Left ventricle myocardium inferior (tissue), 1 donor: ENCODE measurements at places on chromosomes 3 and 15. TPM values are rescaled to one million over a fixed set of nuclear protein-coding genes. Genes with fewer than 3 reads are reported as not detected.

Gene LYZL4
- total RNA-seq = not detected

Gene TRIM42
- not detected for total RNA-seq

Gene GRIP2
- total RNA-seq = 59.1 TPM

Gene CERS3
- total RNA-seq = 0.08 TPM

Gene GOLGA8S
- 0.33 TPM for total RNA-seq

Gene CNTN6
- not detected for total RNA-seq

Gene SNRPN
- total RNA-seq = 464 TPM

GRCh38 chr3:27791956-27792355, 69.8 kb upstream of the EOMES start:
- DNase-seq = no peak
- no peaks in the 10 kb centered on the region for H3K36me3 ChIP-seq
- no peak overlapping the region for H3K27ac ChIP-seq
- H3K4me3 ChIP-seq = no peak overlapping the region
- H3K27me3 ChIP-seq = no peaks in the 10 kb centered on the region

DNA sequence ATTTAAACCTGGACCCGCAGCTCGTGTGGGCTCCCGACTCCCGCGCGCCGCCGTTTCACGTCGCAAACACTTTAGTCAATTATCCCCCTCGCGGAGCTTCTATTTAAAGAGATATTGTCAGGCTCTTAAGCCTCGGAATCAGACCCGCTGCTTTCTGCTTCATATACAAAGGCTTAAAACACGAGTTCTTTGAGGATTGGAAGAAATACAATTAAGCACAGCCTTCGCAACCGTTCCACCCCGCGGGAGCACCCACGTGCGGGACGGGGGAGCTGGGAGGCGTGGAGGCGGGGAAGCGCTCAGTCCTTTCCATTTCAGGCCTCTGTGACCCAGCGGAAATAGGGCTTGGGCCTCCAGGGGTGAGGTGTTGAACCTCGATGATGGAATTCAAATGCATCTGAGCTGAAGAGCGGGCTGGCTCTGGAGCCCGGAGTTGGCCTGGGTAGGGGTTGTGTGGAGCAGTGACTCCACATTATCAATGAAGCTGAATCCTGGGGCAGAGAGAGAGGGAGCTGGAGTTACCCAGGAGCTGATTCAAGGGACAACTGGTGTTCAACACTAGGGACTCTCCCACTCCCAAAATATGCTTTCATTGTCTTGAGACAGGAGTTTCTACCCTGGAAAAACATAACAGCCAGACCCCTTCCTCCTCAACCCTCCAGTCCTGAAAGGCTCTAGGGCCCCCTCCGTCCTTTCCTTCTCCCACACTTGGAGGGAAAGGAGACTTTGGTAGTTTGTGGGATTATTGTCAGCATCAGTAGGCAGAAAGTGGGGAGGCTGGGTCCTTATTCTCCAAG, 2.4 kb downstream of the ANKRD63 start:
- H3K4me1 ChIP-seq = peaks cover 51% of the 10 kb centered on the region
- H3K27ac ChIP-seq = no peak overlapping the region
- H3K27me3 ChIP-seq = peaks cover 89% of the 10 kb centered on the region
- H3K4me3 ChIP-seq = no peak overlapping the region
- H3K36me3 ChIP-seq = no peaks in the 10 kb centered on the region
- no peak for DNase-seq

- no peaks in the 10 kb centered on the region for H3K4me1 ChIP-seq
- H3K4me3 ChIP-seq = no peak overlapping the region
- no peak overlapping the region for H3K27ac ChIP-seq
Observed at GRCh38 chr15:41987925-41988275, 15.5 kb upstream of the EHD4 start.

- no peaks in the 10 kb centered on the region for H3K4me1 ChIP-seq
- DNase-seq = no peak
- no peak overlapping the region for H3K27ac ChIP-seq
- H3K4me3 ChIP-seq = no peak overlapping the region
- H3K36me3 ChIP-seq = no peaks in the 10 kb centered on the region
Observed at GRCh38 chr15:100247228-100248225, 94.2 kb downstream of the ADAMTS17 start.

GRCh38 chr15:51580982-51581381, 41.6 kb downstream of the DMXL2 start:
- peaks cover 3% of the 10 kb centered on the region for H3K4me1 ChIP-seq
- H3K36me3 ChIP-seq = no peaks in the 10 kb centered on the region
- DNase-seq = no peak
- H3K27ac ChIP-seq = no peak overlapping the region

- peak; percentile 61 for DNase-seq
- no peaks in the 10 kb centered on the region for H3K36me3 ChIP-seq
- H3K4me1 ChIP-seq = peaks cover 22% of the 10 kb centered on the region
- peak within 1 kb of the TSS; percentile 75 for H3K4me3 ChIP-seq
- peak within 1 kb of the TSS; percentile 60 for H3K27ac ChIP-seq
Observed at GRCh38 chr15:48177766-48178647, at the start of gene MYEF2. TSS of gene MYEF2 (minus strand) at chr15:48178295. CDS start at chr15:48178237, 58 bp downstream.

DNA sequence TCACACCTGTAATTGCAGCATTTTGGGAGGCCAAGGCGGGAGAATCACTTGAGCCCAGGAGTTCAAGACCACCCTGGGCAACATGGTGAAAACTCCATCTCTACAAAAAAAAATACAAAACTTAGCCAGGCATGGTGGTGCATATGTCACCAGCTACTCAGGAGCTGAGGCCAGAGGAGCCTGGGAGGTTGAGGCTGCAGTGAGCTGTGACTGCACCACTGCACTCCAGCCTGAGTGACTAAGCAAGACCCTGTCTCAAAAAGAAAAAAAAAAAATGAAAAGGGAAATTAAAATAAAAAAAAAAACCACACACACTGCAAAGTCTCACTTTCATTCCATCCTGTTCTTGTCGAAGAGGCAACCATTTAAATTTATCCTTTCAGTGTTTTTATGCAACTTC, 100.8 kb upstream of the PIAS1 start:
- no peaks in the 10 kb centered on the region for H3K27me3 ChIP-seq
- no peak overlapping the region for H3K4me3 ChIP-seq

DNA sequence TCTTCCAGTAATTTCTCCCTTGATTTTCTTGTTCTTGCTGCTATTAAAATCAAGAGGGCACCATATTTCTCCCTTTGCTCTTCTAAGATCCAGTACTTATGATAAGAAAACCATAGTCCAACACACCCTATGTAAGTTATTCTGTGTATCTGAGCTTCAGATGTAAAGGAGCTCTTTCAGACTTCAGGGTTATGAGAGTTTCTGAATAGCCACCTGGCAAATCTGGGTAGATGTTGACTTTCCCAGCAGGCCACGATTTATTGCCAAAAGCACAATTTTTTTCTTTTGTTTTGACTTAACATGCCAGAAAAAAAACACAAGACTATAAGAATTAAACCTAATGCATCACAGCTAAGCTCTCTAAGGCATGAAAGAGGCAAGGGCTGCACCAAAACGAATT, 1045.0 kb downstream of the FHIT start:
- DNase-seq = no peak
- no peaks in the 10 kb centered on the region for H3K27me3 ChIP-seq
- no peaks in the 10 kb centered on the region for H3K36me3 ChIP-seq

DNA sequence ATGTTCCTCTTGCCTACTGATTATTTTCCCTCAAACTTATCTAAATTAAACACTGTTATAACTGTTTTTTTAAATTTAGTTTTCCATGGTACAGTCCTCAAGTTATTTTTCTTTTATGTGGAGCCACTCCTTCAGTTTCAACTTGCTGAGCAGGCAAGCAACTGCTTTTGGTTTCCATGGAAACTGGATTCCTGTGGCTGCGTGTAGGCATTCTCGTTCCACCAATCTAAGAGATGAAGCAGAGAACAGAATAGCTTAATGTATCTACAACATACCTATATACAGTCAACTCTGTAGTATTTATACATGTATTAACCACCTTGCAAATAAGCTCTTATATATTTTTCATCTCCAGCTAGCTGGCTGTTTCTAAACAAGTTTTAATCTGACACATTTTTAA, 25.8 kb upstream of the ANXA2 start:
- no peak overlapping the region for H3K27ac ChIP-seq
- H3K4me3 ChIP-seq = no peak overlapping the region
- peaks cover 4% of the 10 kb centered on the region for H3K4me1 ChIP-seq
- no peaks in the 10 kb centered on the region for H3K27me3 ChIP-seq
- H3K36me3 ChIP-seq = peaks cover 18% of the 10 kb centered on the region

DNA sequence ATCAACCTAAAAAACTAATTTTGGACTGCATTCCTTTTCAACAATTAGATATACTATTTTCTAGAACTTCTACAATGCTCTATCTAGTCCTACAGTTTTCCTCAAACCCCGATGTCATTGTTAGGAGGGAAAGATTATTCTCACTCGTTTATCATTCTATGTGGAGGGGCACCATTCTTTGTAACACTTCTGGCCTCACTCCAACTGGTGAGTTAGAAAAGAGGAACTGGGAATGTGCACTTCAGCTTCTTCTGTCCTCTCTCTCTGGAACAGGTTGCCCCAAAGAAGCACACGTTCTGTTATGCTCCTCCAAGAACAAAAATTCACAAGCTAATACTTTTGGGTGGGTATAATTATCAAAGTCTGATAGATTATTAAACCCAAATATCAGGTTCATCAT, 137.9 kb downstream of the UACA start:
- H3K36me3 ChIP-seq = no peaks in the 10 kb centered on the region
- DNase-seq = no peak
- H3K4me3 ChIP-seq = no peak overlapping the region
- no peaks in the 10 kb centered on the region for H3K27me3 ChIP-seq
- H3K4me1 ChIP-seq = no peaks in the 10 kb centered on the region

DNA sequence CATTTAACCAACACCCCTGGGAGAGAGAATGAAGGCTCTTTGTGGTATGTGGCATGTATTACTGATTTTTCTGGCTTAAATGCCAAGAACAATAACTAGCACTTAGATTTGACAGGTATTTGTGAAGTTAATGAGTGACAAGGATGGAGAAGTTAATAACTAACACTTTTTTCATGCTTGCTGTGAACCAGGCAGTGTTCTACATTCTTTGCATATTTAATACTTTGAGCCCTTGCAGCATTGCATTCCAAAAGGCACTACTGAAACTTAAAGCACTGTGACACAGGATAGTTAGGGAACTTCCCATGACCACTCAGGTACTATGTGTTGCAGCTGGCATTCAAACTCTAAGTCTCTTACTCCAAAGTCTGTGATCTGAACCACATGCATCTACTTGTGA, 650.6 kb downstream of the ZPLD1 start:
- no peaks in the 10 kb centered on the region for H3K27me3 ChIP-seq
- H3K4me3 ChIP-seq = no peak overlapping the region
- no peak for DNase-seq
- no peaks in the 10 kb centered on the region for H3K36me3 ChIP-seq
- no peaks in the 10 kb centered on the region for H3K4me1 ChIP-seq
- H3K27ac ChIP-seq = no peak overlapping the region

DNA sequence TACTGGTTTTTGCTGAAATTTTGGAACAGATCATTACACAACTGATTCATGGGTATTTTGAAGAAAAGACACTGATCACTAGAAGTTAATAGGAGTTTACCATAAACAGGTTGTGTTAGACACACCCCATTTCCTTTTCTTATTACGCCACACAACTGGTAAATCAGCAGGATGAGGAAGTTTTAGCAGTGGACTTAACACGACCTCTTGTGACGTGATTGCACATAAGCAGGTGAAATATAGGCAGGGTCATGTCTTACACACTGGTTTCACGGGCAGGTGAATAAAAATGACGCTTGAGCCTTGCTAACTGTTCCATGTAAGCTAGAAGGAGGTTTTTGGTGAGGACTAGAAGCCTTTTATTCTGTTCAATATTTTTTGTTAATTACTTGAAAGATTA, 27.1 kb upstream of the TPRG1 start:
- H3K4me1 ChIP-seq = peaks cover 11% of the 10 kb centered on the region
- H3K36me3 ChIP-seq = no peaks in the 10 kb centered on the region
- H3K27ac ChIP-seq = no peak overlapping the region
- no peaks in the 10 kb centered on the region for H3K27me3 ChIP-seq

GRCh38 chr3:160224811-160225175, 429 bp upstream of the C3orf80 start:
- peaks cover 25% of the 10 kb centered on the region for H3K4me1 ChIP-seq
- H3K4me3 ChIP-seq = peak overlapping the region; percentile 77
- no peak overlapping the region for H3K27ac ChIP-seq
- no peaks in the 10 kb centered on the region for H3K36me3 ChIP-seq

- H3K27ac ChIP-seq = peak overlapping the region; percentile 90
- H3K36me3 ChIP-seq = peaks cover 4% of the 10 kb centered on the region
- peak; percentile 41 for DNase-seq
- peaks cover 73% of the 10 kb centered on the region for H3K4me1 ChIP-seq
Observed at GRCh38 chr3:188197388-188197847, 43.5 kb downstream of the LPP start.

DNA sequence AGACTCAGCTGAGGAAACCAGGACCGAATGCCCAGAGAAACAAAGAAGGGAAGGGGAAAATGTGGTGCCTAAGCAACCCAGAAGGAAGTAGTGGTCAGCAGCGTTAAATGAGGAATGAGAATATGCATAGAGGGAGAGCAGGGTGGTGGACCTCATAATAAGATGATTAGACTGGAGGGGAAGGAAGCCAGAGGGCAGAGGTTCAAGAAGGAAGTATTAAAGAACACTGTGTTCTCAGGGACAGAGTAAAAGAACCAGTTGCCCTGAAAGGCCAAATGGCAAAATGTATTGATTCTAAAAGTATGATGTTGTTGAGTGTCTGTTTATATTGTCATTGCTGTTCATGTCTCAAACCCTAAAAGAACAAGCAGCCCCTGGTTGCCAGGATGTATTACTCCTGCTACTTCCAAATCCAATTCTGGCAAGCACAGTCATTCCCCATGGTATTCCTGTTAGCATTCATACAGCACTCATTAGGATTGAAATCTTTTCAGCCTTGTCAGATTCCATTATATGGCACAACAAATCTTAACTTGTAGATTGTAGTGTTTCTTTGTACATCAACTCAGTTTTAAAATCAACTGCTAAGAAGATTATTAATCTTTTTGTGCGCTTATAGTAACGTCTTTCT, 23.4 kb downstream of the P2RY1 start:
- no peaks in the 10 kb centered on the region for H3K36me3 ChIP-seq
- H3K4me1 ChIP-seq = peaks cover 7% of the 10 kb centered on the region
- no peak for DNase-seq
- no peak overlapping the region for H3K4me3 ChIP-seq

- no peaks in the 10 kb centered on the region for H3K27me3 ChIP-seq
- peaks cover 23% of the 10 kb centered on the region for H3K36me3 ChIP-seq
- H3K4me3 ChIP-seq = no peak overlapping the region
Observed at GRCh38 chr3:8532251-8532871, 30.7 kb downstream of the LMCD1 start.

DNA sequence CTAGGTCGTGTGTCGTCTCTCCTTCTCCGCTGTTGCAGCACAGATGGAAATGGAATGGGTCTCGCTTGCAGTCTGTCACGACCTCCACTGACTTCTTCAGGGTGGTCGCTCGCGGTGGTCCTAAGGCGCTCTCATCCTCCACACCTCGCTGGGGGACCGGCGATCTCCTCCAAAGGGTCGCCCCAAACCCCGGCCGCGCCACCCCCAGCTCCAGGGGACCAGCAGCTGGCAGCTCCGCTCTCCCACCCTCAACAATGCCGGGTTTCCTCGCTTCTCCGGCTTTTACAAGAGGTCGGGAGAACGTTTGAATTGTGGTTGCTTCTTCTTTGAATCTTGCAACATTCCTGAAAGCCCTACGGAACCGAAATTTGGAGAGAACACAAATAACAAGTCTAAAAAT, 25.9 kb downstream of the SERP1 start:
- no peaks in the 10 kb centered on the region for H3K36me3 ChIP-seq
- no peak for DNase-seq
- peaks cover 8% of the 10 kb centered on the region for H3K4me1 ChIP-seq
- no peak overlapping the region for H3K4me3 ChIP-seq
- H3K27ac ChIP-seq = no peak overlapping the region
- H3K27me3 ChIP-seq = no peaks in the 10 kb centered on the region
